ENCODE measurements at places on chromosomes 16 and 17.

GRCh38 chr17:5500589-5501391, 14.4 kb downstream of the MIS12 start:
- DNase-seq, result peak; percentile 79

DNA sequence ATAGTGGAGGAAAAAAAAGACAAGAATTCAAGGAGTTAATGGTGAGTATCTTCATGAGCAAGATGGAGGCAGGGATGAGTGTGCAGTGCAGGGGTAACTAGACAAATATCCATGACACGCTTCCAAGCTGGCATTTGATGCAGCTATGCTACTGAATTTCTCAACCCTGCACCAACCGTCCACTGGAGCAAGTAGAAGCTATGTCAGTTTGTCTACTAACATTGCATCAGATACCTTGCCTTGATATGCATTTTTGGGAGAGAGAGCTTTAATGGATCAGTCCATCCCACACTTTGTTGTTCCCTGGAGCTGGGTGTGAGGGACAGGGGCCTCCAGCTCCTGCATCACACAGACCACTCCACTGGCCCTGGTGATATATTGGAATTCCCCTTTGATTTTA, 16.4 kb downstream of the CCL11 start:
- no peak for DNase-seq

DNA sequence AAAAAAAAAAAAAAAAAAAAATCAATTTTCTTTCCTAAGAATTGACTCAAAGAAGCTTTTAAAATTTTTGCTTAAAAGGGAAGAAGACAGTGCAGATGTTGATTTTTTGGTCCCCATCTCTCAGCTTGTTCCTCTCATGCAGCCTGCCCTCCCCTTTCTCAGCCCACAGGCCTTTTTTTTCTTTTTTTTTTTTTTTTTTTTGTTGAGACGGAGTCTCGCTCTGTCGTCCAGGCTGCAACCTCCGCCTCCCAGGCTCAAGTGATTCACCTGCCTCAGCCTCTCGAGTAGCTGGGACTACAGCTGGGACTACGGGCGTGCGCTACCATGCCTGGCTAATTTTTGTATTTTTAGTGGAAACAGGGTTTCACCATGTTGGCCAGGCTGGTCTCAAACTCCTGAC, 17.7 kb downstream of the YPEL2 start:
- DNase-seq, result no peak

DNA sequence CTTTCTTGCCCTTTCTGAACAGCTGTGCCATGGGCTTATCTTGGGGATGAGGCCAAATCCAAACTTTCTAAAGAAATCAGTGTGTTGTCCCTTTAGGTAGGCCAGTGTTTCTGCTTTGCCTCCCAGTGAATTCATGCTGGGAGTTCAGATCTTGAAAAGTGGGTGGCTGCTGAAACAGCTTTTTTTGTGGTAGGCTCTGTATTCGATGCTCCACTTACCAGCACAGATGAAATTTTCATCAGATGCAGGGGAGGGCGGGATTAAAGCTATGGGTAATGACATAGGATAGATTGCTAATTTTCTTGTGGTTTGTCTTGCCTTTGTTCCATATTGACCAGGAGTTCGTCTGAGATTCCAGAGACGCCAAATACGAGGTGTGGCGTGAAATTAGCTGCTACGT, 2.8 kb downstream of the SOCS7 start:
- DNase-seq, result no peak

DNA sequence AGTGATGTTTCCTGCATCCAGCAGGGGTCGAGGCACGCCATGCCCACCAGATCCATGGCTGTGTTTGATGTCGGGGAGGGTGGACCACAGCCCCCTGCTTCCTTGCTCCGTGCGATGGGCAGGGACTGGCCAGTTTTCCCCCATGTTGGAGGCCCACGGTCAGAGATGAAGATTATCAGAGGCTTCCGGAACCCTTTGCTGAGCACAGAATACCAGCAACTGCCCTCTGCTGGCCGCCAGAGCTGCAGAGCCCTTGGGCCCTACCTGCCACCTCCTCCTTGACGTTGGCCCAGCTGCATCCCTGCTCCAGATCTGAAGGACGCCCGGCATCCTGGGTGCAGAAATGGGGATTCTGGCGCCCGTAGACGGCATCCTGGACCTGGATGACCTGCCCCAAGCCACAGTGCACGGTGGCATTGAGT, 23.7 kb upstream of the BCO1 start:
- DNase-seq, result no peak

GRCh38 chr16:65737831-65738230, 616.0 kb upstream of the CDH11 start:
- DNase-seq, result no peak

- DNase-seq, result no peak
These were observed at the start of gene ABR for GRCh38 chr17:1179818-1180742. Gene ABR (minus strand): TSS chr17:1179981. CDS start chr17:1179727, 254 bp downstream.

- DNase-seq, result no peak
These were observed 30.8 kb downstream of the ADCY9 start for GRCh38 chr16:4085405-4085970.

DNA sequence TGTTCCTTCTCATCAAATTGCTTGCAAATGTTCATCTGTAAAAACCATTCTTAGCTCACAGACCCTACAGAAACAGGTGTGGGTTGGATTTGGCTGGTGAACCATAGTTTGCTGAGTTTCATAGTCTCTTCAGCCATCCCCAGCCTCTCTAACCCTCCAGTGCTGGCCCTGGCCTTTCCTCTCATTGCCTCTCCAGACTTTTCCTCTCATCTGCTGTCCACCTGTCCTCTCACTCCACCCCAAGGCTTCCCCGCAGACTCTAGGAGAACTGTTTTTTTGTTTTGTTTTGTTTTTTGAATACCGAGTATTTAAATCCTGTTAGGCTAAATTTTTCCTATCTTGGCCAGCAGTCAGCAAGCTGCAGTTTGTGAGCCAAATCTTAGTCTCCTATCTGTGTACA, 41.1 kb downstream of the MEOX1 start:
- no peak for DNase-seq

- no peak for DNase-seq
These were observed 33.9 kb downstream of the CHP2 start for GRCh38 chr16:23788685-23789084.

GRCh38 chr17:78779850-78780249, 2.2 kb downstream of the CYTH1 start:
- DNase-seq, result no peak

DNA sequence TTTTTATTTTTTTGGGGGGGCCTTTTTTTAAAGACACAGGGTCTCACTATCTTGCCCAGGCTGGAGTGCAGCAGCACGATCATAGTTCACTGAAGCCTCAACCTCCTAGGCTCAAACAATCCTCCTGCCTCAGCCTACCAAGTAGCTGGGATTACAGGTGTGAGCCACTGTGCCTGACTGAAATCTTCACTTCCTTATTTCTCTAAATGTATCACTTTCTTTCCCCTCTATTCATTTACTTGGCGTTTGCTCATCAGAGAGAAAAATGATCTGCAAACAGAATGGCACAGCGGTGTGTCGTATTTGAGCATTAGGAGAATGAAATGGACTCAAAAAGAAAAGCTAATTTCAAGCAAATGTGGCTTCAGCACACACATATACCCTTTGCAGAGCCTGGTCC, 44.3 kb upstream of the CDH5 start:
- no peak for DNase-seq

GRCh38 chr16:67443265-67443664, 12.3 kb downstream of the HSD11B2 start:
- DNase-seq, result peak; percentile 73

DNA sequence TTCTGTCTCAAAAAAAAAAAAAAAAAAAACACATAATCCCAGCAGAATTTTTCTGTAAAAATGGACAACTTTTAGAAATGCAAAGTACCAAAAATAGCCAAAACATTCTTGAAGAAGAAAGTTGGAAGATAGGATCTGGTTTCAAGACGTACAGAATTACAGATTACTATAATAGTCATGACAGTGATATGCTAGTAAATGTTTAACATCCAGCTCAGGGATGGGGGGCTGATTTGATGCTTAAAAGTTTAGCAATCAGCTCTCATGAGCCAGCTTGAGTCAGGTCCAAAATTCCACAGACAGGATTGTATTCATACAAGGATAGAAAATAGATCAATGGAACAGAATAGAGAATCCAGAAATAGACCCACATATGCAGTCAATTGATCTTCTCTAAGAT, 100.5 kb downstream of the CYB561 start:
- no peak for DNase-seq

GRCh38 chr16:46573008-46573833, 48.0 kb downstream of the SHCBP1 start:
- no peak for DNase-seq

GRCh38 chr16:13070268-13070667, 168.9 kb downstream of the SHISA9 start:
- no peak for DNase-seq

DNA sequence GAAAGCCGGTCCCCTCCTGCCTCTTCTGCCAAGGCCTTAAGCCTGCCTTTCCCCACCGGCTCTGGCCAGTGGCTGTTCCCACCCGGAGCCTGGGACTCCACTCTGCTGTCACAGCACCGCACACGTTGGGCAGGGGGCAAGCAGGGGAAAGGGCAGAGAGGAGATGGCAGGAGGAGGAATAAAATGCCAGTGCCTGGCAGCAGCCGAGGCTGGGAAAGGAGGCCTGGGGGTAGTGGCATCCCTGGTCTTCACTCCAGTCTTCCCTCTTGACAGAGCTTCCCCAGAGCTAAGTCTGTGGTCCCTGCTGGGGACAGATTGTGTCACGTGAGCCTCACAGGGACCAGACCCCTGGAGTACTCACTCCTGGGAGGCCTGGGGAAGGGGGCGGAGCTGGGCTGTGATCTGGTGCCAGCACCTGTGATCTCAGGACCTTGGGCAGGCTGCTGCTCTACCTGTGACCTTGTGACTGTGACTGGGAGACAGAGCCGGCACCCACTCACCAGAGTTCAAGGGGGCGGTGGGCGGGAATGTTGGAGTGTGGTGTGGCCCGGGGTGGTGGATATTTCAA, 97.2 kb upstream of the GSE1 start:
- DNase-seq, result no peak

DNA sequence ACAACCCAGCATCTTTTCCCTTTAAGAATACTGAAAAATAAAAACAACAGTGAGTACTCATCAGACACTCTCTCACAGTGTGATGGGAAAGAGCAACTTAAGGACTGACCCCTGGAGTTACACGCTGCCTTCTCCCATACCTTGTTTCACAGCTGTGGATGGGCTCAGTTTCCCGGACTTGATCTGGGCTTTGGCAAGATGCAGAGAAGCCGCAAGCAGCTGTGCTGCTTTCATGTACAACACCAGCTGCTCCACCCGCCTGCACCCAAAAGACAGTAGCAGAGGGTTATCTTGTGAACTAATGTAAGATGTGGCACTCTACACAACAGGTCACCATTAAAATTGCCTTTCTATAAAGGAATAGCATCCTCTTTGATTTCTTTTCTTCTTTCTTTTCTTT, 32.7 kb upstream of the ALDH3A1 start:
- no peak for DNase-seq

DNA sequence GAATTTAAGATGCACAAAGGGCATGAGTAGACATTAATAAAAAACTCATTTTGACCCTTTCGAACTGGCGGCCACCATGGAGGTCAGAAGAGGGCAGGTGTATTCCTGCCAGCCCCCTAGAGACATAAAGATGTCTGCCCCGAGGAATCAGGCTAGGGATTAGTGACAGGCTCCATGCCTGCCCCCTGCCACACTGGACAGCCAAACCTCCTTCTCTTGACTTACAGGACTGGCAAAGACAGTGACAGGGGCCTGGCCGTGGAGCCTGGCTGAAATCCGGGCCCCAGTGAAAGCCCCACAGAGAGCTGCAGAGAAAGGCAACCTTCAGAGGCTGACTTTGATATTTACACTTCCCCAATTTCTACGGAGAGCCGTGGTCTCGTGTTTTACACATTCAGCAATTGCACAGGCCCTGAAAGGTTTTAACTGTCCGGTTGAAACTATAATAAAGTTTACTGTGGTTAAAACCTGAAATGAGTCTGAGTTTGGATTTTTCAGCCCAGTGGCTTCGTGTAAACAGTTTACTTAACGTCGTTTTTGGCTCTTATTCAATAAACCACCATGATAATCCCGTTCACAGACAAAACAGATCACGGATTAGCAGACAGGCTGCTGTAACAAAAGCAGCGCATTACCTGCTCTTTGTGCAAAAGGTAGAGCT, 243.9 kb upstream of the MYOCD start:
- DNase-seq, result no peak

DNA sequence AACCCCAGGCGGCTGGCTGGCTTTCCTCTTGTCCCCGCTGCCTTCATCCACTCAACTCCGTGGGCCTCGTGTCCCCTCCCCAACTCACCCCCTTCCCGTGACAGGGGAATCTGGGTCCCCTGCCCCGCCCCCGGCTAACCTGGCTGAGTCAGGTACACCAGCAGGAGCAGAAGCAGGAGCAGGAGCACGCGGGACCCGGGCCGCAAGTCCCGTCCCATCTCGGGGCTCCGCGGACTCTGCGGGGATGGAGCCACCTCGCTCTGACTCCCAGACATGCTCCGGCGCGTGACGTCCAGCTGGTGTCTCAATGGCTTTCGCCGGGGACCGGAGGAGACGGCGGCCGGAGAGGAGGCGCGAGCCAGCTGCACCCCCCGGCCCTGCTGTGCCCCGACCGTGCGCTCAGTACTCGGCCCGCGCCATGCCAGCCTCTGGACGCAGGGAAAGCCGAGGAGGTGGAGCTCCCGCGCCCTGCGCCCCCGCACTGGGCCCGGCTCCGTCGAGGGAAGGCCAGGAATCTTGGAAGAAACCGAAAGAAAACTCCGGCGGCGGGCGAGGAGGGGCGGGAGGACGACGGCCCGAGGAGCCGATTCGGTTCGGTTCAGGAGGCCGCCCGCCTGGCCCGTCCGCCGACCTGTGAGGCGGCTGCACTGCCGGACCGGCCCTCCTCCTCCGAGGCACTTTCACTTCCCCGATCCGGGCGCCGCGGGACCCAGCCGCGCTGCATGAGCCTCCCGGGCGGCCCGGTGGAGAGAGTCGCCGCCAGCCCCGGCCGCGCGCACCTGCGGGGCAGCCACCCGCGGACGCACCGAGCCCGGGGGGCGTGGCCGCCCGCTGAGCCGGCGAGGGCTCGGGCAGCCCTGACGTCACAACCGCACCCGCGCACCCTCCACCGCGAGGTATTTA, at the start of the genes CXCL16 and ZMYND15:
TSS of gene CXCL16 (minus strand) at position 807 of the 903 bp plus-strand sequence. CDS start at position 218, 589 bp downstream.
TSS of gene ZMYND15 (plus strand) at position 712 of the 903 bp plus-strand sequence. CDS start 716 bp downstream, outside the sequence.
- DNase-seq, result no peak

- no peak for DNase-seq
These were observed 315.8 kb downstream of the BCAS3 start for GRCh38 chr17:60993497-60993896.

DNA sequence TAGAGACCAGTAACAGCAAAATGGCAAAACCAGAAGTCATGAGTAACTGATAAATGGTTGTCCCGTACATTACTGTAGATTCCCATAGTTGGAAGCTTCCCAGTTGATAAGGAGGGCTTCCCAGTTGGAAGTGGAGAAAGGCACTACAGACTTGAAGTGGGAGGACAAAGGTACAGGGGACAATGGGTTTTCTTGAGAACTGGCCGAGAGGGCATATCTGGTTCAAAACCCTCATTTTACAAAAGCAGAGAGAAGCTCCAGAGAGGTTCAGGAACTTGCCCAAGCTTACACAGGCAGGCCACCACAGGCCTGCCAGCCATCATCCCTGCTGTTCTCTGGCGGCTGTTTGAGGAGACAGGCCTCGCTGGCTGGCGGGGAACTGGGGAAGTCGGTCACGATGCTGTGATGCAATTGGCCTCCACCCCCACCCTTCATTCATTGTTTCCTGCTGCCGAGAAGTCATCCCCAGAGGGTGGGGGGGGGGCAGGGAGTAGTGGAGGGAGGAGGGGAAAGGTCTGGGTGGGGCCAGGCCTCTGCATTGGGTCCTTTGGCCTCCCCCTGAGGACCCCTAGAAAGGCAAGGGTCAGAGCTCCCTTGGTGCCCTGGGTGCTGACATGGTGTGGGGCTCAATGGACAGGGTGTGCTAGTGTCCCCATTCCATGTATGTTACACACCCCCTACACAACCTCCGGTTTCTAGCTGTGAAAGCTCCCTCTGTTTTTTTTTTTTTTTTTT, 3.0 kb downstream of the UBALD2 start:
- peak; percentile 89 for DNase-seq
